NCI-H524 treated with DMSO at 0.1 percent for 48 hours (cell line): ENCODE measurements at places on chromosomes 1 and 21.

DNA sequence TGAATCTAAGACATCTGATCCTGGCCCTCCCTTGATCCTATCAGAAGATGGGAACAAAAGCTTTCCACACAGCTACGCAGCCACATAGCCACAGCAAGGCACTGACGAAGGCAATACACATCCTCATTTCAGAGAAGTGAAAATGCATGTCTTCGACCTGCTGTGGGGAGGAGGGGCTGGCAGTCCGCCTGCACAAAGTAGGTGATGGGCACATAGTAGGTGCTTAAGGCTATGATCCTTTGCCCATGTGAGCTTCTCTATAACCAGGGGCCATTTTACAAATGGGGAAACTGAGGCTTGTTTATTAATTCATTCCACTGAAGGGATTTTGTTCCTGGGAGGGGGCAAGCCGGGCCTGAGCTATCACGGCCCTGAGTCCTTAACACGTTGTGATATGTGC, 94.2 kb downstream of the PAX7 start:
- no peak for DNase-seq

- DNase-seq = no peak
Measured at GRCh38 chr1:107963601-107964335, 1.2 kb downstream of the VAV3 start.

DNA sequence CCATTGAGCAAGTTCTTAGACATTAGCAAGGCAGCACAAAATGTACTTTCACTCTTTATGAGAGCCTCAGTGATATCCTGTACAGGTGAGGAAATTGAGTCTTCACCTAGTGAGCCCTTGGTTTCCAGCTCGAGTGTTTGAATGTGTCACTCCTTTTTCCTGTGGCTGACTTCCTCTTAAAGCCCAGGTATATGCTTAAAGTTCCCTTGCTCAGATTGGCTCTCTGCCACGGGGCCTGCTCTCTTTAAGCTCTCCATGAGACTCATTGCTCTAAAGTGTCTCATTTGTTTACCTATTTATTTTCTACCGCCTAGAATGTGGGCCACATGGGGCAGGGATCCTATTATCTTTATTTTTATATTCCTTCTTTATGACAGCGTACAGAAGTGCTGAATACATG, 324.9 kb downstream of the SIPA1L2 start:
- DNase-seq = no peak

DNA sequence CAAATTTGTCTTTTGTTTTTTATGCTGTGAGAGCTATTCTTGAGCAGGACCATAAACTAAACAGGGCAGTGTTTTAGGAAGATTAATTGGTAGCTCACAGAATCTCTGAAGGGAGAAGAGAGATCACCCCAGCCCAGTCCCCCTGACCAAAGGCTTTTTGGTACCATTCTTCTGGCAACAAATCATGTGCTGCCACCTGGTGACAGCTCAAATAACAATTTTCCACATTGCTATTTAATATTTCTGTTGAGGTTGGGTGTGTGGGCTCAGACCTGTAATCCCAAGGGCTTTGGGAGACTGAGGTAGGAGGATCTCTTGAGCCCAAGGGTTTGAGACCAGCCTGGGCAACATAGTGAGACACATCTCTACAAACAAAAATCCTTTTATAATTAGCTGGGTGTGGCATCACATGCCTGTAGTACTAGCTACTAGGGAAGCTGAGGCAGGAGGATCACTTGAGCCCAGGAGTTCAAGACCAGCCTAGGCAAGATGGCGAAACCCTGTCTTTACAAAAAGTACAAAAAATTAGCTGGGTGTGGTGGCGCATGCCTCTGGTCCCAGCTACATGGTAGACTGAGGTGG, 2.2 kb upstream of the TESK2 start:
- DNase-seq = no peak

DNA sequence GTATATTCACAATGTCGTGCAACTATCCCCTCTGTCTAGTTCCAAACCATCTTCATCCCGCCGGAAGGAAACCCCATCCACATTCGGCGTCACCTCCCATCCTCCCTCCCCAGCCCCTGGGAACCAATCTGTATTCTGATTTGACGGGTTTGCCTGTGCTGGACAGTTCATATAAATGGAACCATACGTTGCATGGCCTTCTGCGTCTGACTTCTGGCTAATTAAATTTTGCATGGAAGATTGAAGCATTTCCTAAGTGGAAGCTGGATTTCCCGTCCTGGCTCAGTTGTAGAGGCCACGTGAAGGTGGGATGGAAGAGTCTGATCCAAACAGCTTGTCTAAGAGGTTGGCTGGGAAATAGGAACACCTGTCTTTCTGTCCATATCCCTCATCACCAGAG, 14.6 kb downstream of the SPSB1 start:
- no peak for DNase-seq

GRCh38 chr1:168714012-168714411, 15.0 kb downstream of the DPT start:
- DNase-seq = no peak

GRCh38 chr1:79100385-79100784, 93.9 kb upstream of the ADGRL4 start:
- no peak for DNase-seq

- DNase-seq = no peak
Measured at GRCh38 chr1:26190373-26190987, at the start of gene CATSPER4. CATSPER4 (plus strand) TSS chr1:26190602; CDS start chr1:26190628, 26 bp downstream.

- no peak for DNase-seq
Measured at GRCh38 chr1:206814716-206815341, 42.5 kb upstream of the IL10 start.

- no peak for DNase-seq
Measured at GRCh38 chr1:150973258-150973835, 1.3 kb downstream of the CERS2 start.

DNA sequence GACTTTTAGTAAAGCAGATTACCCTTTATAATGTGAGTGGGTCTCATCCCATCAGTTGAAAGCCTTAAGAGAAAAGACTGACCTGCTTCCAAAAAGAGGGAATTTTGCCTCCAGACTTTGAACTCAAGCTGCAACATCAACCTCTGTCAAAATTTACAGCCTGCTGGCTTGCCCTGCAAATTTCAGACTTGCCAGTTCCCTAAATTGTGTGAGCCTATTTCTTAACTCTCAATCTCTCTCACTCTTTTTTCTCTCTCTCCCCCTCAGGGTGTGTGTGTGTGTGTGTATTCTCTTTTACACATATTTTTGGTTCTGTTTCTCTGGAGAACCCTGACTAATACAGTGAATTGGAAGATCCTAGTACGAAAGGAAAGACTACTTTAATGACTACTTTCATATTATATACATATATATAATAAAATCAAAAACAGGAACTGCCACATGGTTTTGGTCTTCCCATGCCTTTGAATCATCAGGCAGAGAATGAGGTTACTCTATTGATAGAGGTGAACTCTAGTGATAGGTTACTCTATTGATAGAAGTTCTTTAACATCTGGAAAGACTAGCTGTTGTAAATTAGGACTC, 6.4 kb downstream of the OR2C3 start:
- DNase-seq = no peak

DNA sequence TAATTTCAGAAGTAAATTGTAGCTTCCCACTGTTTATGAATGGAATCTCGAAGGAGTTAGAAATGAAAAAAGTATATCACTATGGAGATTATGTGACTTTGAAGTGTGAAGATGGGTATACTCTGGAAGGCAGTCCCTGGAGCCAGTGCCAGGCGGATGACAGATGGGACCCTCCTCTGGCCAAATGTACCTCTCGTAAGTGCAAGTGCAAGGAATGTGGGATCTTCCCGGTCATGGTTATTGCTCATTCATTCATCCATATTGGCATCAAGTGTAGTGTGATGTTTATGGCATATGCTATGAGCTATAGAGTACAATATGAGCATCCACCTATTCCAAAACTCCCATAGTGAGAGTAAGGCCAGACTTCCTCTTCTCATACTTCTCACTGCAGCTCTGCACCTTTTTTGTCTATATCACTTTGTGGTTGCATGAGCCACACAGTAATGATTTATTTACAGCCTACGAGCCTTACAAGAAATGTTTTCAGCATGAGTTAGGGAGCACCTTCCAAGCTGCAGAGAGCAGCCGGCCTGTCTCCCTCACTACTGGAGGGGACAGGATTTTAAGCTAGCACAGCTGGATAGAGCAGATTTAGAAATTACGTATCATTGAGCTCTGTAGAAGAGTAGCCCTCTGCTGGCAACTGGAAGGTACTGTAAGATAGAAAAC, 24.9 kb upstream of the CR1L start:
- peak; percentile 68 for DNase-seq

GRCh38 chr1:40929155-40929554, 50.3 kb upstream of the CTPS1 start:
- DNase-seq = no peak

DNA sequence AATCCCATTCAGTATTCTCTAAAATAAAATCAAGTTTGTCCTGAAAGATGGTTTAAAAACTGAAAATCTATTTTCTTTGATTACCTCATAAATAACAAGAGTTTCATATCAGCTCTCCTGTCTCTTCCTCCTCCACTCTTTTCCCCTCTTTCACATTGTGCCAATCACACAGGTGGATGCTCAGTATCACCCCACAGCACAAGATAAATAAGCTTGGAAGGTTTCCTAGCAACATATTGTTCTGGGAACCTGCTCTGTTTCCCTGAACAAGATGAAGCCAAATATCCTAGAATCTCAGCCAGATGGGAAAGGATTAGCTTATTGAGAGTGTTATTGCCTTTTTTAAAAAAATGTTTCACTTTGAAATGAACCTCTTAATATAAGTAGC, 45.7 kb upstream of the CACYBP start:
- peak; percentile 25 for DNase-seq

- DNase-seq = no peak
Measured at GRCh38 chr1:43149889-43150288, 22.2 kb downstream of the EBNA1BP2 start.

GRCh38 chr1:168751195-168751650, 22.2 kb upstream of the DPT start:
- DNase-seq = no peak

DNA sequence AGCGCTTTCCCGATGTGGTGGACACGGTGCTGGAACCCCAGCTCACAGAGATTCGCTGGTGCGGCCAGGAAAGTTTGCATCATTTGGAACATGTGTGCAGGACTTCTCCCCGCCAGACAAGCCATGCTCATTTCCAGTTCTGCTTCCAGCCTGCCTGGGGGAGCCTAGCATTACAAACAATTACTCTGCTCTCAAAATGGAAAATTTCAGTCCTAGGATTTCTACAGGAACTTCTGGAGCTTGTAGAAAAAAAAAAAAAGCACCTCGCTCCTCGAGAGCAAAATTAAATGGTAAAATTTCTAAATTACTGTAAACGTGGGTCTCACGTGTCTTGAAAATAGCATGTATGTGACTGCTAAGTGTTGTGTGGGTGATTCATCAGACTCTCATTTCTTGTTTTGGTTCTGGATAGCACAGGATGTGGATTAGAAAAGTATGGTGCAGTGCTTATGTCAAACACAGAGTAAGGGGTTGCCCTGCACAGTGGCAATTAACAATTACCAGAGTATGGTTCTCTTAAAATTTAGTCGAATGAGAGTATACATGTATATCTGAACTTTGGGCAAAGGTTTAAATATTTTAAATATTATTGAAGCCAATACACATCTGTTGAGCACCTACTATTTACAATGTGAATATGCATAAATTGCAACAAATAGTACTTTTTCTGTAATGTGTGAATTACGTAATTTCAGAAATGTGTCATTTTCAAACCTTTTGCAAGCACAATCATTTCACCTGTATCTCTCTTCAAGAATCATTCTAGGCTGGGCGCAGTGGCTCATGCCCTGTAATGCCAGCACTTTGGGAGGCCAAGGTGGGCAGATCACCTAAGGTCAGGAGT, 61.8 kb upstream of the PTGFRN start:
- DNase-seq = no peak

DNA sequence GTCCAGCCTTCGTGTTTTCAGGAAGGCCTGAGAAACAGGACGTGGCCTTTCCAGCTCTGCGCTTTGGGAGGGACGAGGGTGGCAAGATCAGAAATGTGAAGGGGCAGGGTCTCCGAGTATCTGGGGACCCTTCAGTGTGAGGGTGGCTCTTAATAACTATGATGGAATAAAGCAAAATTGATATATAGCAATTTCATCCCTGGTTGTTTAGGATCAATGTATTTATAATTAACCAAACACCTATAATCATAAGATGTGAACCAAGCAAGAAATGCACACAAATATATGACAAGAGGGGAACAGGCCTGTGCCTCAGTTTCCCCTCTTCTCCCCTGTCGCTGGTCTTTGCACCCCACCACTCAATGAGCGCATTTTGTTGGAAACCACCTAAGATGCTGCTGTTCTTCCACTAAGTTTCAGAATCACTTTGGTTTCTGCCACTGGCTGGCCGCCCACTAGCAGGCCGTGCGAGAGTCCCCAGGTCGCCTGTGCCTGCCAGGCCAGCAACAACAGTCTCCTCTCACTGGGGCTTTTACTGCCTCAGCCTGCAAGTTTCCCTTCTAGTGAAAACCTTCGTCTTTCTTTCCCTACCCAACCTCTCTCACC, 36.6 kb downstream of the UBASH3A start:
- no peak for DNase-seq

GRCh38 chr1:202272103-202272845, 69.5 kb downstream of the UBE2T start:
- DNase-seq = no peak

- DNase-seq = no peak
Measured at GRCh38 chr1:202286622-202287097, 55.1 kb downstream of the UBE2T start.

GRCh38 chr1:51549016-51549619, 30.1 kb upstream of the EPS15 start:
- DNase-seq = no peak

GRCh38 chr21:21436012-21436534, 437.9 kb downstream of the NCAM2 start:
- no peak for DNase-seq

GRCh38 chr1:12669529-12670068, 25.7 kb downstream of the AADACL4 start:
- no peak for DNase-seq

GRCh38 chr21:25515484-25516405, 91.5 kb downstream of the MRPL39 start:
- peak; percentile 63 for DNase-seq

DNA sequence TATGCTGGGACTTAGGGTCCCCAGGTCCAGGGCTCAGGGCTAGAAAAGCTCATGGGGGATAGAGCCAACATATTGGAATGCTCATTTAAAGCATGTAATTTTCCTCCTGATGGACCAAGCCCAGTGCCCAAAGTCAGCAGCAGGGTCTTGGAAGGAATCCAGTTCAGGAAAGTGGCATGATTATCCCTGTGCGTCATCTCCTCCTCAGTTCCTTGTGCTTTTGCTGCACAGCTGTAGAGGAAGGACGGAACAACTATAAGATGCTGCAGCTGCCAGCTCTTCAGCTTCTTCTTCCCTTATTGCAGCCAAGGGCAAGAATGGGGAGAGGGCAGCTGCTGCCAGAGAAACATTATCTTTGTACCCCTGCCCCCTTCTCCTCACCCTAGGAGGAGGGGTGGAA, 58.4 kb downstream of the OVGP1 start:
- peak; percentile 21 for DNase-seq

GRCh38 chr1:23544444-23545389, 13.7 kb upstream of the E2F2 start:
- DNase-seq = peak; percentile 28

- no peak for DNase-seq
Measured at GRCh38 chr1:208081972-208082371, 162.2 kb downstream of the PLXNA2 start.
